ENCODE measurements at places on chromosomes 11 and 22. TPM values are rescaled to one million over a fixed set of nuclear protein-coding genes. Genes with fewer than 3 reads are reported as not detected.
A peak's percentile ranks its signal among the peaks of the same experiment; 100 is the strongest.

Gene KREMEN1
- 7.7 TPM for polyA plus RNA-seq

DNA sequence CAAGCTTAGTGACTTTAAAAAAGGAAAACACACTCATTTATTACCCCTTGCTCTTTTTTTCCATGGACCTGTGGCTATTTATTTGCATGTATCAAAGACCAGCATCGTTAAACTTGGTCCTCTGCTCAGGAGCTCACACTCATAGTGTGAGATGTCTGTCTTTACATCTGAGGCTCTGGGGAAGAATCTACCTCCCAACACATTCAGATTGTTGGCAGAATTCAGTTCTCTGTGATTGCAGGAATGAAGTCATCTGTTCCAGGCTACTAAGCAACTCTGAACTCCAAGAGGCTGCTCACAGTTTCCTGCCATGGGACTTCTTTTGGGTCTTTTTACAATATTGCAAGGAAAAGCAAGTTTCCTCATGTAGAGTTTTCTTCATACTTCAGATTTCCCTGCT is 138.8 kb downstream of the LRRC4C start:
- no peak for DNase-seq

- no peak for DNase-seq
Observed at GRCh38 chr22:39567135-39567946, 3.2 kb upstream of the CACNA1I start.

DNA sequence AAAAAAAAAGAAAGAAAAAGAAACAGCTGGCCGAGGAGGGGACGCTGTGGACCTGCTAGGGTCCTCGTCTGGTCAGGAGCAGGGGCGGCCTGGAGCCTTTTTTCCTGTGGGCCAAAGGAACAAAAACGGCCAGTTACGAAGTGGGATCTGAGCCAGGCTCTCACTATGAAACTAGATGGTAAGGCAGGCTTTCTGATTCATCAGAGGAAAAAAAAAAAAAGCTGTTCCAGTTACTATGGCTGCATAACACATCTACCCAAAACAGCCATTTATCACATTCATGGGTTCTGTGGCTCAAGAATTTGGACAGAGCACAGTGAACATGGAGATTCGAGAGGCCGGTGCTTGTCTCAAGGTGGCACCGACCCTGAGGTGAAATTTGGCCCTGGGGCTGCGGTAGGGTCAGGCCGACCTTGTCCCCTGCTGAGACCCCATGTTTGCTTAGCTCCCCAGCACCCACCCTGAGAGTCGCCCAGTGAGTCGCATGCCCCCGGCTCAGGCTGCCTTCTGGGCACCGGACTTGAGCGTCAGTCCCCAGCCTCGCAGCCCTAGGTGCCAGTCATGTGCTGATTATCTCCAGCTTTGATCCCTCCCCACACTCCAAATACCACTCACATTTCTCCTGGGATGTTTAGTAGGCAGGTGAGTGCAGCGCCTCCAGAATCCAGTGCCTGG is 34.2 kb downstream of the MRGPRD start:
- DNase-seq: no peak

DNA sequence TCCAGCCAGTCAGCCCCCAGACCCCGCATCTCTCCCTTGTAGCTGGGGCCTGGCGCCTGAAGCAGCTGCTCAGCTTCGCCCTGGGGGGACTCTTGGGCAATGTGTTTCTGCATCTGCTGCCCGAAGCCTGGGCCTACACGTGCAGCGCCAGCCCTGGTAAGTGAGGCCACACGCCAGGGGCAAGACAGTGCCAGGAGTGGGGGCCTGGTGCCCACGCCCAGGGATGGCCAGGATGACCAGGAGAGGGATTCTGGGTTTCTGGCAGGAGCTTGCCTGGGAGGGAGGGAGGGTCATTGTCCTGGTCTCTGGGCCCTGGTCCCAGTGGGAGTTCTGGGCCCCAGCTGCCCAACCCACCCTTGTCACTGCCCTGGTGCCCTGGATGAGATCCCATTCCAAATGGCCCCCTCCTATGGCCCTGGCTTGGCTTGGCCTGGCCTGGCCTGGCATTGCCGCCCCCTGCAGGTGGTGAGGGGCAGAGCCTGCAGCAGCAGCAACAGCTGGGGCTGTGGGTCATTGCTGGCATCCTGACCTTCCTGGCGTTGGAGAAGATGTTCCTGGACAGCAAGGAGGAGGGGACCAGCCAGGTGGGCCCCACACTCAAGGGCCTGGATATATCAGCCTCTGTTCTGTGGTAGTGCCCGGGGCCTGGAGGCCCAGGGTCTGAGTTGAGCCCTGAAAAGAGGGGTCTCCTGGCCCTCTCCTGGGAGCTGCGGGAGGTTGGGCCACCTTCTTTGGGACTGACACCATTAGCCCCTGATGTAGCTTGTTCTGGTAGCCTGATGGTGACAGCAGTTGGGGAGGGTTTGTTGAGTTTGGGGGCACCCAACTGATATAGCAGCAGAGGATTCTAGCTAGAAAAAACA is 3.7 kb downstream of the SLC39A13 start:
- DNase-seq: peak; percentile 63

Gene CFAP68
- 4.8 TPM for polyA plus RNA-seq

DNA sequence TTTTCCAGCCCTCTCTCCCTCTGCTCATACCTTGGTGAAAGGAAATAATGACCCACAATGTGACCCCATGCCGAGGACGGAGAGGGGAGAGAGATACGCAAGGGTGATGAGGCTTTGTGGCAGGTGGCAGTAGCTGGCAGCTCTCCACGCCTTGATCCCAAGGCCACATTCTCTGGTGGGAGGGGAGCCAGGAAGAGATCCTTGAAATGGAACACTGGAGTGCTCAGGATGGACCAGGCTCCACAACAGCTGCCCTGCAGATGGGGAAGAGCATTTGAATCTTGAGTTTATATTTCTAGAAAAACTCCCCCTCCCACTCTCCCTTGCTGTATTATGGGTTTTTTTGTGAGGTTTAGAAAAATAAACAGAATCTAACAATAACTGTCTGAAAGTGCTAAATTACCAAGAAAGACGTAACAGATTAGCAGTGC is 61.6 kb upstream of the CDON start:
- no peak for DNase-seq

DNA sequence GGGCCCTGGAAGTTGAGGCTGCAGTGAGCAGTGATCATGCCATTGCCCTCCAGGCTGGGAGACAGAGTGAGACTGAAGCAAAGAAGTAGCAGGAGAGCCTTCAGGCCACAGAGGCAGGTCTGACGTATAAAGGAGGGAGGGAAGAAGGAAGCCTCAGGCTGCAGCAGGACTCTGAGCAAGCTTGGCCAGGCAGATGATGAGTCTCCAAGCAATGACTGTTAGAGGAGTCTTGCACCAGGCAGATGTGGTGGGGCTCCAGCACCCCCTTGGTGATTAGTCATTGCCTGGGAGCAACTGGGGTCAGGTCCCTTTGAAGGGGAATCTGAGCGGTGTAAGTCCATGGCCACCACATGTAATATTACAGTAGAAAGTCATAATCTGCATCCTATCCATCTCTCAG is 36.6 kb upstream of the NFAM1 start:
- DNase-seq: no peak

- no peak for DNase-seq
Observed at GRCh38 chr11:64608046-64608445, 17.0 kb downstream of the SLC22A12 start.

GRCh38 chr11:33674035-33674814 is 26.4 kb downstream of the C11orf91 start:
- DNase-seq: no peak

Gene DMC1
- 0.09 TPM for polyA plus RNA-seq

- no peak for DNase-seq
Observed at GRCh38 chr22:26342745-26343410, 86.2 kb upstream of the ASPHD2 start.

Gene MYO18B
- polyA plus RNA-seq: 79.3 TPM

Gene ANGPTL5
- 0.03 TPM for polyA plus RNA-seq

DNA sequence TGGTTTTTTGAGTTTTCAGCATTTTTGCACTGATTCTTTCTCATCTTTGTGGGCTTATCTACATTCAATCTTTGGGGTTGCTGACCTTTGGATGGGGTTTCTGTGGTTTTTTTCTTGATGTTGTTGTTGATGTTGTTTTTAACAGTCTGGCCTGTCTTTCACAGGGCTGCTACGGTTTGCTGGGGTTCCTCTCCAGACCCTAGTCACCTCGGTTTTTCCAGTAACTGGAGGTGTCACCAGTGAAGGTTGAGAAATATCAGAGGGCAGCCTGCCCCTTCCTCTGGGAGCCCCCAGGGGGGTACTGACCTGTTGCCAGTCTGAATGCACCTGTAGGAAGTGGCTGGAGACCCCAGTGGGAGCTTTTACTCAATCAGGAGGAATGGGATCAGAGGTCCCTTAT is 365.4 kb downstream of the JRKL start:
- no peak for DNase-seq

DNA sequence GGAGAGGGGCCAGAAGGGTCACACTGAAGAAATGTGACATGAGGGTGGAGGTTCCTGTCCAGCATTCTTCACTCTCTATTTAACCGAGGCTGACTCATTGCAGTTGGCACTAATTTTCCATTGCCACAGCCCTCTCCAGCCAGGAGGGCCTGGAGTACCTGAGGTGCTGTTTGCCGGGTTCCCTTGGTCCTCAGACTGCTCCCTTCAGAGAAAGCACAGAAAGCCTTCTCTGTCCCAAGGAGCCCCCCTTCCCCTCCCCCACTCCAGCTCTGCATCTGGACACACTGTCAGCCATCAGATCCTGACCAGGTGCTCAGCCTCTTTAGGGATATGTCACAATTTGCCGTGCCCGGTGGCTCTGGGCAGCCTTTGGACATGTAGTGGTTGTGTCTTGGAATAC is 3.2 kb upstream of the C11orf91 start:
- peak; percentile 37 for DNase-seq

GRCh38 chr11:87275176-87275575 is 237.4 kb downstream of the TMEM135 start:
- DNase-seq: no peak

Gene SMTNL1
- 6.7 TPM for polyA plus RNA-seq

- no peak for DNase-seq
Observed at GRCh38 chr22:28544431-28544868, 135.2 kb downstream of the TTC28 start.

GRCh38 chr22:32764330-32765131 is 37.0 kb upstream of the TIMP3 start:
- DNase-seq: peak; percentile 60

DNA sequence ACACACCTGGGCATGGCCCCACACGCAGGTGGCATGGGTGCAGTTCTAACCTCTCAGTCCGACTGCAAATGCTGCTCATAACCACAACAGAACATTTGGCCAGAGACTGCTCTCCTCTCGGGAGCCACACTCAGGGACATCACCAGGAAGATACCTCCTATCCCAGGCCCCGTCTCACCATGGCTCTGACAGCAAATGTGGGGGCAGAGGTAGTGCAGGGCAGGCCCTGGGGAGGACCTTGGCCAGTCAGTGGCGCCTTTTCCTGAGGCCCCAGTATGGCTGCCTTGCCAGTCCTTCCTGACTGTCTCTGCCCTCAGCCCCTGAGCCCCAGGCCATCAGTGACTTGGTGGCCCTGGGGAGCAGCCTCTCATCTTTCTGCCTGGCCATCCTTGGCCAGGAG is 2.8 kb downstream of the KRTAP5-6 start:
- no peak for DNase-seq

GRCh38 chr22:21628386-21629254 is 1.2 kb downstream of the YDJC start:
- peak; percentile 30 for DNase-seq

Gene TMEM86A
- polyA plus RNA-seq: 2.1 TPM

GRCh38 chr11:68390315-68390714 is 70.2 kb upstream of the PPP6R3 start:
- no peak for DNase-seq

DNA sequence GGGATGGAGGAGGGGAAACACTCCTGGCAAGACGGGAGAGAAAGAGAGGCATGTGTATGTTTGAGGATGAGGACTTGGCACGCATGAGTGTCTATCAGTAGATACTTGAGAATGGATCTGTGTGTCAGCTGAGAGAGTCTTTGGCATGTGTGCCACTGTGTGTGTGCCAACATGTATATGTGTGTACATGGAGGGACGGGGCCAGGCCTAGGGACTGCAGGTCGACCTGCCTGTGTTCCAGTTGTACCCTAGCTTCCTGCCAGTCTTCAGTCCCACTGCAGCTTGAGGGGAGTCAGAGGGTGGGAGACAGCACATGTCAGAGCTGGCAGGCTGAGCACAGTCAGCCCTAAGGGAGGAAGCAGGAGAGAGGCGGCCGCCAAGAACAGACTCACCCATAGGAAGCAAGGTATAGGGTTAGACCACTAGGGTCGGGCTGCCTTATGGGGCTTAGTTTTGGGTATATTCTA is 5.6 kb downstream of the CLCF1 start:
- no peak for DNase-seq

Gene DESI1
- polyA plus RNA-seq: 14.7 TPM

DNA sequence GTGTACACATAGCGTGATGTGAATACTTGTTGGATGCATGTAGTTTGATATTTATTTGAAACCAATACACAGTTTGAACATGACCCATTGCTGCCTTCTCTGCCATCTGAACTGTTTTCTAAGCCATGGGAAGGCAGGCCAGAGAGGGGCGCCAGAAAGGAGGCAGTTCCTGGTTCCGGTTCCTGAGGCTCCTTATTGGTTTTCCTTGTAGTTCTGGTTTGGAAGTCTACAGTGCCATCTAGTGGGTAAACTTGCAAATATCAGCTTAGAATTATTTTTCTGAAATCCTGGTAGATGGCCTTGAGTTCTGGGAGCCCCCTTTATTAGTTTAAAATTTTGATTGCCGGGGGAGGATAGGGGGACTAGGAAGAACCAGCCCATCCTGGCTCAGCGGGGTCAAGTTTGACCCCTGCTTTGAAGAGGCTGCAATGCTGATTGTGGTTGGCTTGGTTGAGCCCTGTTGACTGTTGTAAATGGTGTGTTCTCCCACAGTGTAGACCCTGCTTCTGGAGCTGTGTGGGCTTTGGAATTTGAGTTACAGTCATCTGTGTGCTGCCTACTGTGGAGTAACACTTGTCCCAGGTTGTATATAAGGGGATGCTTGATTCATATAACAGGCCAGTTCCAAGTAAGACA is 48.4 kb downstream of the GRAMD1B start:
- DNase-seq: peak; percentile 30

- no peak for DNase-seq
Observed at GRCh38 chr11:9025101-9025850, 21.5 kb upstream of the NRIP3 start.

Gene TIMP3
- 65.0 TPM for polyA plus RNA-seq

Gene CELSR1
- polyA plus RNA-seq: 0.09 TPM

Gene BCL2L13
- 165 TPM for polyA plus RNA-seq

GRCh38 chr11:10329935-10330334 is 25.1 kb downstream of the ADM start:
- no peak for DNase-seq

- no peak for DNase-seq
Observed at GRCh38 chr11:76863196-76863777, 2.6 kb downstream of the ACER3 start.

DNA sequence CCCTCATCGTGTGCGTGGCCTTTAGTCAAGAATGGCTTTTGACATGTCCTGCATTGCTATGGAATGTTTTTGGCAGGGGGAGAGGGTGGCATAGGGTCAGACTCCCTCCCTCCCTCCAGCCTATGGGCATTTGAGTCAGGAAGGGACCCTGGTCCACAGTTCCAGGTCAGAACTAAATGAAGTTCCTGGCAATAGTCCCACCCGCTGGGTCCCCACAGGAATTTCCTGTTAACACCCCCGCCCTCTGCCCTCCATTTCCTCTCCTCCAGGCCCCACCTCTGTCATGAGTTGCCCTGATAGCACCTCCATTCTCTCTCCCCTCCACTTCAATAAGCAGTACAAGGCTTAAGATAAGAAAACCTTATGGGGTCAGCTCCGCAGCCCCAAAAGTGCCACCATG is 40.8 kb upstream of the LMO2 start:
- no peak for DNase-seq

Gene TMEM184B
- 28.2 TPM for polyA plus RNA-seq

GRCh38 chr22:25663654-25664053 is 78.3 kb upstream of the MYO18B start:
- no peak for DNase-seq

Data from psoas muscle (tissue), 8 donors.